ENCODE measurements at places on chromosomes 3 and 15.

DNA sequence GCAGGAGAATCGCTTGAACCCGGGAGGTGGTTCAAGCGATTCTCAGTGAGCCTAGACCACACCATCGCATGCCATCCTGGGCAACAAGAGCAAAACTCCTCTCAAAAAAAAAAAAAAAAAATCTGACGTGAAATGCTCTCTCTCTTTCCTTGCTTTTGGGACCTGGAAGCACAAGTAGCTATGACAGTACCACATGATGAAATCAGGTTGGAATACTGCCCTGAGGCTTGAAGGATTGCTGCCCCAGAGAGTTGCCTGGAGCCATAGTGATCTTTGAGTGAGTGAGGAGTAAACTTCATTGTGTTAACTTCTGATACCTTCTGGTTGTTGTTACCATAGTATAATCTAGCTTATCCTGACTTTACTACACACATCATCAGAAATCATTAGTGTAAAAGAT is 23.3 kb downstream of the AKAP13 start:
- DNase-seq, result no peak

DNA sequence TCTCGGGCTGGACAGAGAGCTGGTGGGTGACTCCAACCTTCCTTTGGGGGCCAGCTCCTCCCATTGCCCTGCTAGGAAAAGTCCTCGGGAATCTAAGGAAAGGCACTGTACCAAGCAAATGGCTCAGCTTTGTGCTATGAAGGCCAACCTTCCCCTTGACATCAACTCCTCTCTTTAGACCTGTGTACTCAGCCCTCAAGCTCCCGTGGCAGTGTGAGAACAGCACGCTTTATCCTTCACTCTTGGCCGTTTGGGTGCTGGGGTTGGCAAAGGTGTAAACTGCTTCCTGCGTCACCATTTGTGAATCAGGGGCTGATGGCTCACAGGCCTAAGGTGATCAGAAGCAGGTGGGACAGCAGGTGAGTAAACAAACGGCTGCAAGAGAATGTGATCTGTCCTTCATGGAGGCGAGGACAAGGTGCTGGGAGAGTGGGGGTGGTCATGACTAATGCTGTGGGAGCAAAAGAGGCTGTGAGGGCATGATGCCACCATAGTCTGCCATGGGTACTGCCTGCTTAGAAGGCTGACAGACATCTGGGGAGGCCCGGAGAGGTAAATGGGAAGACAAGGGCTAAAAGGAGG is 165.2 kb upstream of the TPM1 start:
- no peak for DNase-seq

DNA sequence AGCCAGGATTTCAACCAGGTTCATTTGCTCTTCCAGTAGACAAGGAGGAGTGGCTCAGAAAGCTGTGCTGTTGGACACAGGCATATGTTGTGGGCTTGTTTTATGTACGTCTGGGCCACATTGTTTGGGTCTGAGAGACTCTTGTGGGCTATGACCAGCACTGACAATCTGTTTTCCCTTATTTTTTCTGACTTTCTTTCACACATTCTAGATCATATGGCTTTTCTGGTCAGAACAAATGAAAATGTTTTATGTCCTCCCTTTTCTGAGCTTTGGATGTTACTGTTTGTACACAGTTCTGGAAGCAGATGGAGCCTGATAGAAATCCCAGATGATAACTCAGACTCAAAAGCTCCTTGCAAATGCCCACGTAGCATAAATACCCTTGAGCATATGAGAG is 85.8 kb upstream of the RGMA start:
- no peak for DNase-seq

DNA sequence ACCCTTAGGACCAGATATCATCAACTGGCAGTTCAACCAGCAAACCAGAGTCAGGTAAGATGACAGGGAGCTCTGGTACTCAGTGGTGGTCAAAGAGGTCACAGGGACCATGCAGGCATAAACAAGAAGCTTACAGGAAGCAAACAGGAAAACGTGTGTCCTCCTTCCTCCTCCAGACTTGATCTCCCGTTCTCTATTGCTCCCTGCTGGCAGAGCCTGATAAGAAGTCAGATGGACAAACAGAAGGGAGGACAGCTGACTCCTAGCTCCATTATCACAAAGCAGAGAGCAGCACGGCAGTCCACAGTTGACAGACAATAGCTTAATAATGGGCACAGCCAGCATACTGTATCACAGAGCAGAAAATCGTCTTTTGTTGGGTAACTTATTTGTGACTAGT is 156.5 kb upstream of the SLC2A2 start:
- DNase-seq, result no peak

DNA sequence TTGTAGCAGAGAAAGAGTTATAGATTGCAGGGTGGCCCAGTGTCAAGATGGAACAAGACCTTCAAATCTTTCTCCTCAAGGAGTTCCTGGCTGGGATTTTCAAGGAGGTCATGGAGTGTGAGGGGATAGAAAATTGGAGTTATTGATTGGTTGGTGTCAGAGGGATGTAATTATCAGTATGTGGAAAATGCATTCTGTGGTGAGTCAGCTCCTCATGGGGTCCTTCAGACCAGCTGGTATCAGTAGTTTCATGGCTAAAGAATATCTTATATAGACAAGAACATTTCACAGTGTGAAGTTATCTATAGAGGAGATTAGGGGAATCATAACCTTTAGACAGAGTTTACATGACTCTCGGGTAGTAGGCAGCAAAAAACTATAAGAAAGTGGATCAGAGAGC is 1114.0 kb upstream of the GBE1 start:
- DNase-seq, result no peak

DNA sequence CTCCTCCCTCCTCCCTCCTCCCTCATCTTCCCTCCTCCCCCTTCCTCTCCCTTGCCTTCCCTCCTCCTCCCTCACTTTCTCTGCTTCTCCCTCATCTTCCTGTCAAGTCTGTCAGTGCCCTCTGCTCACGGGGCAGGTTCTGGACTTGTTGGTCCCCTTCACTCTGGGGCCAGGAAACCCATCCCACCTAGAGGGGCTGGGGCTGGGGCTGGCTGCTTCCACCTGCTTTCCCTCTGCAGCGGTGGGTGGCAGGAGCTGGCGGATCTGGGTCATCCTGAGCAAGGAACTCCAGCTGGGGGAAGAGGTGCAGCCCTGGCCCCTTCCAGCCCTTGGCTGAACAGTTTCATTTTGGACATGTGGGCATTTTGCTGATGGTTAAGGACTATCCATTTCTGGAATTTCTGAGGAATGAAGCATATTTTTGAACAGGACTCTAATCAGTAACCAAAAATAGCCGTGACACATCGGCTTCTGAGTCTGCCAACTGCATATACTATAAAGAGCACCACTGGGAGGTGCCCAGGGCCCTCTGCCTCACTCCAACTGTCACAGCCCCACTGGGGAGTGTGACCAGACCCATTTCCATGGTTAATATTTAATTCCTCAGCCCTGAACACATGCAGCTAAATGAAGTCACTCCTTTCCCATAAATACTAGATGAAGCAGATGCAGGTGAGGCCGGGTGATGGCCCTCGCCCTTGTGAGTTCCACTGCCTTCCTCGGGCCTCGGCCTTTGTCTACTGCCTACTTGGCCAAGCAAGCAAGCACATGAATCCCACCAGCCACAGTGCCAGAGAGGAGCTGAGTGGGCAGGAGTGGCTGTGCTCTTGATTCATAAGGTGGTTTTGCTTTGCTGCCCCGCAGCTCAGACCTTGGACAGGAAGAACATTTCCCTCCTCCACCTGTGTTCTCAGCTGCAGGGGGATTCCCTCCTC is 39.8 kb downstream of the CHDH start:
- DNase-seq, result no peak

GRCh38 chr15:53869044-53869805 is 109.0 kb upstream of the UNC13C start:
- no peak for DNase-seq

DNA sequence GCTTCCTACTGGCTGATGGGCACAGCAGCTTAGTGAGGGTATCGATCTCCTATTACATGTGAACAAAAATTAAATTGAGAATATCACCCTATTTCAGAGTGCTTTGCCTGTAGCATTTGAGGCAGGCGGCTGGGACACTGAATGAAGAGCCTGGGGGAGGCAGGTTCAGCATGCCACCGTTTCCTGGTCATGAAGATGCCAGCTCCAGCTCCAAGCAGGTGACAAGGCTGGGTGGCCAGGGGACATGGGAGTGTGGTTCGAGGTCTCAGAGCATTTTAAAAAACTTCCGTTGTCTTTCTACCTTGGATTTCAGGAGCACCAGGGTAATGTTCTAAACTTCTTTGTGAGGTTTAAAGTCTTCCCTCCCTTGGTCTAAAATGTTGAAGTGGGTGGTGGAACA is 158.2 kb downstream of the RPLP1 start:
- DNase-seq, result no peak

DNA sequence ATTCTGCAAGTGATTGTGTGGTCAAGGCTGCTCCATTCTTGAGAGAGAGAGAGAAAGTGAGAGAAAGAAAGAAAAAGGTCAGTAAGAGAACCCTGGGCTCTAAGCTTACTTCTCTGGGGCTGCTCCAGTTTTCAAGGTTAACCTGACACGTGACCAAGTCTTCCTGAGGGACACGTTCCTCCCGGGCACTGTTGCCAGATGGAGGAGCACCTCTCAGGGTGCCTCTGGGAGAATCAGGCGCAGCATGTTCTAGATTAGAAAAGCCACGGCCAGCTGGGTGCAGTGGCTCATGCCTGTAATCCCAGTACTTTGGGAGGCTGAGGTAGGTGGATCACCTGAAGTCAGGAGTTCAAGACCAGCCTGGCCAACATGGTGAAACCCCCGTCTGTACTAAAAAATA is 60.8 kb downstream of the ITGA11 start:
- DNase-seq, result no peak

DNA sequence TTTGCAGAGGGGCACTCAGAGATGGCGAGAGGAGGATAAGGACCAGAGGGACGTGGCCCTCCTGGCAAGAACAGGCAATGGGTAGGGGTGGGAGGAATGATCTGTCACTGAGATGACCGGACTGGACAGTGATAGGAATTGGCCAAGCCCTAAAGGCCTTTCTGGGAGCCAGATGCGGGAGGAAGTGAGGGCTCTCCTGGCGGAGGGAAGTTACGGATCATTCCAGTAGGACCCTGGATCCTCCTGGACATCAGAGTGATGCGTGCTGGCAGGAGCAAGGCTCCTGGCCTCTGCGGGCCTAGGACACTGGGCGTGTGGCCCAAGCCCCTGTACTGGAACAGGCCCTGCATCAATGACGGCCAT is 23.4 kb downstream of the KIF7 start:
- no peak for DNase-seq

DNA sequence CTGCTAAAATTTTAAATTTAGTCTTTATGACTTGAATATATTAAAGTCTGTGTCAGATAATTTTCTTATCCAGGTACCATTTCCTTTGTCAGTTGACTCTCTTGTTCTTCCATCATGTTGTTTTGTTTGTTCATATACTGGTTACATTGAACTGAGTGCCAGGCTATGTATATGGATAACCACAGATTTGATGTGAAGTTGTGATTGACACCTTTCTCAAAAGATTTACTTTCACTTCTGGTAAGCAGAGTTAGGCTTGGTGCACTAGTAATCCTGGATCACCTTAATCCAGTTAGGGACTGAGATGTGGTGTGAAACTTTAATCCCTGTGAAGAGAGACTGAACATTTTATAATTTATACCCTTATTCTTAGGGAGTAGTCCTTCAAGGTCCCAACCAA is 99.4 kb downstream of the ADAM10 start:
- DNase-seq, result no peak

DNA sequence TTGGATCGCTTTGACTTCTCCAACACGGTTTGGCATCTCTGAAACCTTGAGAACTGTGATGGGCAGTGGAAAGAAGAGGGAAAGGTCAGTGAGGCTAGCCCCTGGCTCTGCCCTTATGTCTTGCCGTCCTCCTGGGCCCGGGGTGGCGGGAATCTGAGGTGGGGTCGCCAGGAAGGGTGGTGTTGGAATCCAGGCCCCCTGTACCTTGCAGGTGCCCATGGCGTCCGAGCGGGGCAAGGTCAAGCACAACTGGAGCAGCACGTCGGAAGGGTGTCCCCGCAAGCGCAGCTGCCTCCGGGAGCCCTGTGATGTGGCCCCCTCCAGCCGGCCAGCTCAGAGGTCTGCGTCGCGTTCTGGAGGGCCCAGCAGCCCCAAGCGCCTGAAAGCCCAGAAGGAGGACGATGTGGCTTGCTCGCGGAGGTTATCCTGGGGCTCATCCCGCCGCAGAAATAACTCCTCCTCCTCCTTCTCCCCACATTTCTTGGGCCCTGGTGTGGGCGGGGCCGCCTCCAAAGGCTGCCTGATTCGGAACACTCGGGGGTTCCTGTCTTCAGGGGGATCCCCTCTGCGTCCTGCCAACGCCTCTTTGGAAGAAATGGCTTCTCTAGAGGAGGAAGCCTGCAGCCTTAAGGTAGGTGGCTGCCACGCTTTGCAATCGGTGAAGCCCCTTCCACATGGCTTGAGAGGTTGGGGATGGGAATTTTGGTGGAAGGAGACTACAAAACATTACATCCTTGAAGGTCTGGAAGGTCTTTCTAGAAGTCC is 907 bp downstream of the TATDN2 start:
- no peak for DNase-seq

DNA sequence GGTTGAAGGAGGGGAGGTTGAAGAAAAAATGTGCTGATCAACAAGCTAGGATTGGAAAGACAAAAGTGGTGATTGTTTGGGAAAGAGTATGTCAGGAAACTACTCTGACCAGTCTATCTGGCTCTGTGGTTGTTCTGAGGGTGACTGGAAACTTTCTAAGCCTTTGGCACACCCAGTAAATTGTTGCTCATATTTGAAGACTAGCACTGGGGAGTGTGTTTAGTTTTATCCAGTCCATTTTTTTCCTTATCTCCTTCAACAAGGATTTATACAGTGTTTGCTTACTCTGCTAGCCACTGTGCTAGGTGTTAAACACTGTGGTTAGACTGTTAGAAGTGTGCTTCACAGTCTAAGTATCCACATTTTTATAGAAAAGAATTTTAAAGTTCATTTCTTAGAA is 28.8 kb downstream of the PPM1L start:
- no peak for DNase-seq

GRCh38 chr15:77831986-77832385 is 199.3 kb upstream of the LINGO1 start:
- no peak for DNase-seq

DNA sequence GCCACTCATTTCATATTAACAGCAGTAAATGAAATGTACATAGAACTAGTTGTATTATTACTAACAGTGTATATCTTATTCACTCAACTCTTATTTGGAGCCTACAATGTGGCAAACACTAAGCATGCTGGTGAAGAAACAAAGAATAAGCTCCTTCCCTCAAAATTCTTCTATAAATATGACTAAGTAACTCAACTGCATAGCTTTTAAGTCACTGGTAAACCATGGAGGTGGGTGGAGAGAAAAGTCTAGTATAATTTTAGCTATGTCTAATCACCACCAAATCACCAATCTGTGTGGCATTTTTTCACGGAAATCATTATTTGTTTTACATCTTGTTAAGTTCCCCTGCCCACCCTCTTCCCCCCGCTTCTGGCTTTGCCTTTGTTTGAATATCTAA is 17.5 kb downstream of the COPS2 start:
- DNase-seq, result no peak

GRCh38 chr3:128706086-128706615 is 19.8 kb upstream of the RAB7A start:
- DNase-seq, result no peak

Data from activated CD8-positive, alpha-beta memory T cell treated with anti-CD3 and anti-CD28 coated beads for 1 hour (primary cell).